Fibroblast of skin of left quadriceps (primary cell): ENCODE measurements at places on chromosomes 3 and 15.
A peak's percentile ranks its signal among the peaks of the same experiment; 100 is the strongest.

GRCh38 chr3:72255191-72255590, 470.2 kb upstream of the PROK2 start:
- no peak for DNase-seq

DNA sequence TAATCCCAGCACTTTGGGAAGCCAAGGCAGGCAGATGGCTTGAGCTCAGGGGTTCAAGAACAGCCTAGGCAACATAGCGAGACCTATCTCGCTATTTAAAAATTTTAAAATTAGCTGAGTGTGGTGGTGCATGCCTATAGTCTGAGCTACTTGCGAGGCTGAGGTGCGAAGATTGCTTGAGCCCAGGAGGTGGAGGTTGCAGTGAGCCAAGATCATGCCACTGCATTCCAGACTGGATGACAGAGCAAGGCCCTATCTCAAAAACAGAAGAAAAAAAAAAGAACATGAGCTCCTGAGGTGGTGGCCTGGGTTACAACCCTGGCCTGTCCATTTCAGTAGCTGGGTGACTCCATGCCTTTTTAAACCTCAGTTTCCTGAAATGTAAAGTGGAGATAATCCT, 7.2 kb downstream of the DNASE1L3 start:
- DNase-seq: no peak

DNA sequence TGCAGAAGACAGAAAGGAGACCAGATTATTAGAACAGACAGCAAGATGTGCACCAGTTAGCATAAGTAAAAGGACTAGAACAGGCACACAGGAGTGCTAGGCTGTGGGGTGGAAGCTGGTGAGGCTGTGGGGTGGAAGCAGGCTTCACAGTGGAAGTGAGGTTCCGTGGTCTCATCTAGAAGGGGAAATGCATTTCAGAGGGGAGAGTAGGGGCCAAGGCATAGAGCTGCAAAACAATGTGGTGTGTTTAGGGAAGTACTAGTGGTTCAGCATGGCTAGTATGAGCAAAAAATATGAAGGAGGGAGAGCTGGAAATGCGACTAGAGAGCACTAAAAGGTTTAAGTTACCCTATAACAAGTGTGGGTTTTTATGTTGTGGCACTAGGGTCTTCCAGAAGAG, 6.5 kb downstream of the POPDC2 start:
- no peak for DNase-seq

GRCh38 chr3:30681649-30682211, 75.3 kb downstream of the TGFBR2 start:
- DNase-seq: no peak

DNA sequence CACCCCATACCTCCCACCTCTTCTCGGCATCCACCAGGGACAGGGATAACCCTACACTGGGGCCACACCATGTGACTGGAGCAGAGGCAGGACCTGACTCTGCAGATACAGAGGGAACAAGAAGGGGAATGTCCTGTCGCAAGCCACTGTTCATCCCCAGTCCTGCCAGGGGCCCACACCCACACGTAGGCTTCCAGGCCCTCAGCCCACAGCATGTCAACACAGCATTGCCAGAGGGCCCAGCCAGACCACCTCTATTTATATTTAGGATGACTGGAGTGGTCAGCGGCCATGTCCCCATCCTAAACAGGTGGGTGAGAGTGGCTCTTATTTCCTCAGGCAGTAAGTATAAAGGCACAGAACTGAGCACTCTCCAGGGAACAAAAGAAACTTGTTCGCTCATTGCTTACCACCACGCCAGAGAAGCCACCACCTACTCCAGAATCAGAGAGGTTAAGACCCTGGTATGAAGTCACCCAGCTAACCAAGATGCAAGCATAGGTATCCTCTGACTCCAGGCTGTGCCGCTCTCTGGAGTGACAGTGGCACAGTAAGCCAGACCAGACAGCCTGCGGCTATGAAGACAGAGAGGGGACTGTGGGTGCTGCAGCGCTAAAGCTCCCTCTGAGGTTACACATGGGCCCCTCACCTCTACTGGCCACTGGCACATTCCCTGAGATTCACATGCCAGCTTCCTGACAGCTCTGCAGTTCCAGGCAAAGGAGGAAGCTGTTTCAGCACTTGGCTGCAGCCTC, 67.9 kb downstream of the LRIG1 start:
- no peak for DNase-seq

DNA sequence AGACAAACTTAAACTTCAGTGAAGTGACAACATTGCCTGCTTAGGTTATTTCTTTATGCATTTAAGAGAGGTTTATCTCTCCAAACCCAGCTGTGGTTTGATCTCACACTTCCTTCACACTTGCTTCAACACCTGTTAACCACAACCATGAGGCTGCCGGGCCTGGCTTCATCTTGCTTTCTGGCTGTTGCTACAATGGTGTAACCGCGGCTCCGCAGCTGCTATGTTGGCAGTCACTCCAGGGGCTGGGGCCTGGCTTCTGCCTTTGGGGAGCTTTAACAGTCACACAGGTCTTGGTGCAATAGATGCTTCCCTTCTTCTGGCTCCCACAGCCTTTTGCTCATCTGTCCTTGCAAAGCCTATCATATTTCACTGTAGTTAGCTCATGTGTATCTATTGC, 72.9 kb upstream of the MNS1 start:
- DNase-seq: no peak

GRCh38 chr3:182914341-182914740, 66.0 kb downstream of the DCUN1D1 start:
- DNase-seq: peak; percentile 37

DNA sequence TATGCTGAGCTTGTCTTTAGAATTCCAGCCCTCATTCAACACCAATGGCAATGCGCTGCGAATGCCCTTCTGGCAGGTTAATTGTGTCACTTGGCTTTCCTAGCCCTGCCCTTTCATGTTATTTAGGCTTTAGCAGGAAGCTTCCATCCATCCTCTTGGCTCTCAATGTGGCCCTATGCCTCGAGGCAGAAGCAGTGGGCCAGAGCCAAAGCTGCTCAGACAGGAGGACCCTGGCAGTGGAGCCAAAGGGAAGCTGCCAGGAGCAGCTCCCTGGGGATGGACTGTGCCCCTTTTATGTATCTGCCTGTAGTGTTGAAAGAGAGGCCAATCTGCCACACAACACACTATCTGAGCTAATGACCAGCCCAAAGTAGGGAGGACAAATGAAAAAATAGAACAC, 376.4 kb downstream of the CTNNB1 start:
- no peak for DNase-seq

DNA sequence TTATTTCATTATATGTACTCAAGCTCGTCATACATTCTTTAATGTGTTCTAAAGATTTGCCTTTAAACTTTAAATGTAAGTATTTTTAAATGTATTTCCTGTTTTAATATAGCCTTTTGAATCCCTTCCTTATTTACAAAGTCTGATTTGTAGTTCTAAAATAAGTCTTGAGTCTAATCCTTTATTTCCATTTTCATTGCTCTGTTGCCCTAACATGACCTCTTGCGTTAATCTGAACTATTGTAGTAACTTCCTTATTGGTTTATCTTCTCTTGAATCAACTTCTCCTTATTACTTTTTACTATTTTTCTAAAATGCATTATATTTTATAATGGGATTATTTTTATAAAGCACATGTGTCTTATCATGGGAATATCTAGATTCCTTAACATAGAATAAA, 24.0 kb downstream of the KNL1 start:
- no peak for DNase-seq

DNA sequence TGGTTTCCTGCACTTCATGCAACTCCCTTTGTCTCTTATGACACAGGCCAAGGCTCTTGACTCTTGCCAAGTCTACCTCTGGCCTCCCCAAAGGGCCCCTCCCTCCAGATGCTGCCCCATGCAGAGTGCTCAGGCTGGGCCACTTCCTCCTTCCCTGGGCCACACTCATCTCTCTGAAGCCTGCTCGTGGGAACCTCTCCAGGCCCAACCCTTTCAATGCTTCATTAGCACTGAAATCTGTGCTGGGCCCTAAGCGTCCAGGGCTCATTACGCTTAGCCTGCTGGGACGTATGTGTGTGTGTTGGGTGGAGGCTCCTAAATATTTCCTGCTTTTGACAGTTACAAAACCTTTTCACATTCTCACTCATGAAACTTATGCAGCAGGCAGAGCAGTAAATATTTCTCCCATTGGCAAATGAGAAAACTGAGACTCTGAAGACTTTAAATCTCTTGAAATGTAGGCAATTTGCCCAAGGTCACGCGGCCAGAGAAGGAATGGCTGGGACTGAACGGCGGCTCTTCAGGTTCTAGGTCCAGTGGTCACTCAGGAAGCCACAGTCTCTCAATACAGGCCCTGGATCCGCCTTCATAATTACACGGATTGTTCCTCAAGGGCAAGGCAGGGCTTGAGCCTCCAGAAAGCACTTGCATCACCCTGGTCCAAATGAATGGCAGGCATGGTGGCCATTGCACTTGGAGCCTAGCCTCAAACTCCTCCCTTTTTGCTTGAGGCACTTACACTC, 241.7 kb upstream of the HES1 start:
- DNase-seq: no peak

GRCh38 chr3:172974969-172975368, 166.1 kb downstream of the SPATA16 start:
- DNase-seq: no peak
